ENCODE measurements at places on chromosomes 7 and 10.

DNA sequence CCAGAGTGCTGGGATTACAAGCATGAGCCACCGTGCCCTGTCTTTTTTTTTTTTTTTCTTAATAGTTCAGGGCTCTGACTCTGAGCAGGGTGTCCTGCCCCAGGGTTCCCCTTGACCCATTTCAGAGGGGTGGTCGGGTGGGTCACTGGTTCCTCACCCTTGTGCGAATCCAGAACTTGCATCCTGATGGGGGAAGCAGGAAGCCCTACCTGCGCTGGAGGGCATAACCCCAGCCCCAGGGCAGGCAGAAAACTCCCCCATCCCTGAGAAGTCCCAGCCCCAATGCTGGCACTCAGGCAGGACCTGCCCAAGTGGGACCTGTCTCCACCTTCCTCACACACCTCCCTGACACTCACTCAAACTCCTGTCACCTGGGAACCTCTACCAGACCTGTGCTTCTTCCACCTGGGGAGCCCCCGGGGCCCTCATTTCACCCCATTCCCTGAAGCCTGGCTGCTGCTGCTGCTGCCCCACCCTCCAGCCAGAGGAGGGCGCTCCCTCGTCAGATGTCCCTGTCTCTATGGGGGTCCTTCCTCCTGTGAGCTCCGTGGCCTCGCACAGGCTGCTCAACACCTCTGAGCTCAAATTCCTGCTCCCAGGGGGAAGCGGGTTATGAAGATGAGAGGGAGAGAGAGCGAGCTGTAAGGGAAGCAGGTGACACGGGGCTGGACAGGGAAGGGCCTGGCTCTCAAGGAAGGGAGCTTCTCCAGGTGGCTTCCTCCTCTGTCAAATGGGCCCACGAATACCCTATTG lies 15.1 kb upstream of the ZNF273 start:
- DNase-seq: no peak

DNA sequence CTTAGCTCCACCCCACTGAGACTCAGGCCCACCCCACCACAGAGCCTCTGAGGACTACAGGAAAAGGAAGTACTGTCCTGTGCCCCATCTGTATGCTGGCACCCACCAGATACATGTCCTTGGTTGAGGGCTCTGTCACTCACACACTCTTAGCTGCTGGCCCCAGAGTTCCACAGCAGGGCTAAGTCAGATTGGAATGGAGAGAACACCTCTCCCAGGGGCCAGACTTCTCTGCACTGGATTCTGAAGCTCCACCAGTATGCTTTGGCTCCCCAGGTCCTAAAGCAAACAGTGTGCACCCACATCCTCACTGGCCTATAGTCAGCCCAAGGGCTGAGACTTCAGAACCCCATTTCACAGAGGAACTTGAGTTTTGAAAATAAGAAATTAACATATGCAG lies 103.2 kb upstream of the PPP2R2D start:
- DNase-seq: no peak

GRCh38 chr7:90269163-90269562 lies 24.2 kb downstream of the CFAP69 start:
- no peak for DNase-seq

GRCh38 chr7:134907639-134908038 lies 78.7 kb upstream of the AGBL3 start:
- DNase-seq: peak; percentile 43

DNA sequence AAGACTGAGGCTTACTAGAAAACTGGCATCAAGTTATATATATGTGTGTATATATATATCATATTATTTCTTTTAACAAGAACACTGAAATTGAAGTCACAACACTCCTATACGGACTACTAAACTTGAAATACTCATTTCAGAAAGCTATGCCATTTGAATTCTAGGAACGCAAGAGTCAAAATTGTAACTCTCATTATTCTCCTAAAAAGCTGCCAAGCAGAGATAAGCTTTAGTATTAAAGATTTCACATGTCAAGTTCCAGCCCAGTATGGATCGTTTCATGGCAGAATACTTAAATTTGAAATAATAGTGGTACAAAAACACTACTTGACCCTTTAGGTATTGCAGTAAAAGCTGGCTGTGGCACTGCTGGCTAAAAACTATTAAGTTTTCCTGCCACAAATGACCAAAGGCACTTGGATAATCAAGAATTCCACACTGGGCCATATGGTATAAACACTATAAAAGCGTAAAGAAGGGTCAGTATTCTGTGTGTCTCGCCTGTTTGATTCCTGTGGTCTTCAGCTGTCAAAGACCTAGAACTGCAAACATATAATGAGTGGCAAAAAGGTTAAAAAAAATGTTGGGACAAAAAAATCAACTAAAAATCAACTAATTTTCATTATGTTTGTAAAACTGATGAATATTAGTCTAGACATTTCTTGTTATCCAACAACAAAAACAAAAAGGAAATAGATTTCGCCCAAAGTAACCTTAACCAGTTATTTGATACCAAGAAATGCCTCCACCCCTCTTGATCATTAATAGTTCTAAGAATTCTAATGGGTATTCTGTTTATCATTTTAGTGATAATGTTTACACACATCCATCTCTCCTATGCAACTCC lies 2.4 kb downstream of the CCDC71L start:
- DNase-seq: no peak

DNA sequence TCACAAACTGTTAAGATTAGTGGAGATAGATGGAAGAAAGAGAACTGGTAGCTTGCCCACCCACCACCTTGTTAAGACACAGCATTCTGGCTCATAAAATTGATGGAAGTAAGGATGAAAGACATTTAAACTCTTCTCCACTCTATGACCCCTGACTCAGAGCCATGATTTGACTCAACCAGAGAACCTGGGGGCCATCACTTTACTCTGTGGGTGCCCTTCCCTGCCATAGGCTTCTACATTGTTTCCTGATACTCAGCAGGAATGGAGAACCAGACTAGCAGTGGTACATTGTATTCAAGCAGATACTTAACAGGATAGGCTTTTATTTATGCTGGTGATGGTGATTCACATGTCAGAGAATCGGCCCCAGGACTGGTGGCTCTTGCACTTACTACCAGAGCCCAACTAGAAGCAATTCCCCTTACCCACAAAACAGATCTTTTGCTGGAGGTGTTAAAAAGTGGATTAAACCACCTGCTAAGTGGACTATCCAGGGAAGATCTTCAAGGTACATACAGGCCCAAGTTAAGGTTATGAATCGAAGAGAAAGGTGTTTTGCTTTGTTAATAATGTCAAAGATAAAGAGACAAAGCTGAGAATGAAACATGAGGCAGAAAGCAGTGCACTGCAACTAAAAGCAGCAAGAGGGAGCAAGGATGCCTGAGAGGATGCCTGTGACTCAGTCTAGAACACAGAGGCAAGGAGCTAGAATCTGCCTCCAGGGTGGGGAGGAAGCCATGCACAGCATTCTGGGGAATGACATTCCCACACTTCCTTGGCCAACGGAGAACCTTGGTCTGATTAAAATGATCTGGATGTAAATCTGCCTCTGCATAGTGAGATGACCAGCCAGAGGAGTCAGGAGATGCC lies 36.0 kb upstream of the GLI3 start:
- DNase-seq: peak; percentile 85

DNA sequence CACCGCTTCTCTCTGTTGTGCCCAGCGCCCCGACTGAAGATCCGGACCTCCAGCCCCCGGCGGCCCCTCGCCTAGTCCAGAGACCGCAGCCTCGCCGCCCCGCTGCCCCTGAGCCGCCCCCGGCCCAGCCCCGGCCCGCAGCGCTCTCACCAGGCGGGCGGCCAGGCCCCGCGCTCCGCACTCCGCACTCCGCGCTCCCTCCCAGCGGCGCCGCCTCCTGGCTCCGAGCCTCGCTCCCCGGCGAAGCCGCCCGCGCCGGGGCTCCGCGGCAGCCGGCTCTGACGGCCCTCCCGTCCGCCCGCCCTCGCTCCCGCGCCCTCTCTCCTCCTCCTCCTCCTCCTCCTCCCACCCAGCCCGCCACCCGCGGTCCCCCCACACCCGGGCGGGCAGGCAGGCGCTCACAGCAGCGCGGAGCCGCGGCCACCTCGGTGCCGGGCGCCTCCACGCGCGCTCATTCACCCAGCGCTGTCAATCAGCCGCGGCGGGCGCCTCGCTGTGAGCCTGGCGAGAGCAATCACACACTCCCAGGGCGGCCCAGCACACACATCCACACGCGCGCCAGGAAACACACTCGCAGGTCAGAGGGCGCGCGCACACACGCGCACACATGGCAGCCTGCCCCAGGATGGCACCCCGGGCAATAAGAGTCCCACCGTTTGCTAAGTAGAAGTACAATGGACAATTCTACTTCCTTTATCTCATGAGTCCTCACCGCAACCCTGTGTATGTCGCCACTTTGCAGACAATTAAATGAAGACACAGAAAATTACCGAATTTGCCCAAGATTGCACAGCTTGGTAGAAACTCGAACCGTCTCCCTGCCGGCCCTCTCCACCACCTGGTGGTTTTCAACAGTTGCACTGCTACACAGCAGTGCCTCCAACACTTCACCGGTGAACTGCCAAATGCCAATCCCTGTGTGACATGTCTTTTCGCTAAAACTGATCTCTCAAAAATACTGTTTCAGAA lies at the start of gene PRRT4:
Gene PRRT4 (minus strand): TSS at position 280 of the 969 bp plus-strand sequence.
- peak; percentile 60 for DNase-seq

GRCh38 chr7:149724661-149725425 lies 48.5 kb downstream of the ZNF467 start:
- DNase-seq: no peak

DNA sequence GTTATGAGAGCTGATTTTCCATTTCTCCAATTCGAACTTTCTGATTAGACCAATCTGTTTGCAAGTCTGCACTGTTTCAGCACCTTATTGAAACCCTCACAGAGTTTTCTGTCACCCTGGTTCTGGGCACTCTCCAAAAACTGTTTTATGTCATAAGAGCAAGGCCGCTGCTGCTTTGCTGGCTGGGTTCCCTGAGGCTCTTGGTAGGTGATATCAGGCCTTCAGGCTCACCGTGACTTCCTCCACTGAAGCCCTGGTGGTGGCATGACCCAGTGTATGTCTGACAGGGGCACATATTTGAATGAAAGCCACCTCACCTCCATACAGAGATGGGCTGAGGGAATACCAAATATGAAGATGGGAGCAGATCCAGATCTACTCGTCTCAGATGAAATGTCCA lies 8.3 kb downstream of the RABGEF1 start:
- peak; percentile 58 for DNase-seq

DNA sequence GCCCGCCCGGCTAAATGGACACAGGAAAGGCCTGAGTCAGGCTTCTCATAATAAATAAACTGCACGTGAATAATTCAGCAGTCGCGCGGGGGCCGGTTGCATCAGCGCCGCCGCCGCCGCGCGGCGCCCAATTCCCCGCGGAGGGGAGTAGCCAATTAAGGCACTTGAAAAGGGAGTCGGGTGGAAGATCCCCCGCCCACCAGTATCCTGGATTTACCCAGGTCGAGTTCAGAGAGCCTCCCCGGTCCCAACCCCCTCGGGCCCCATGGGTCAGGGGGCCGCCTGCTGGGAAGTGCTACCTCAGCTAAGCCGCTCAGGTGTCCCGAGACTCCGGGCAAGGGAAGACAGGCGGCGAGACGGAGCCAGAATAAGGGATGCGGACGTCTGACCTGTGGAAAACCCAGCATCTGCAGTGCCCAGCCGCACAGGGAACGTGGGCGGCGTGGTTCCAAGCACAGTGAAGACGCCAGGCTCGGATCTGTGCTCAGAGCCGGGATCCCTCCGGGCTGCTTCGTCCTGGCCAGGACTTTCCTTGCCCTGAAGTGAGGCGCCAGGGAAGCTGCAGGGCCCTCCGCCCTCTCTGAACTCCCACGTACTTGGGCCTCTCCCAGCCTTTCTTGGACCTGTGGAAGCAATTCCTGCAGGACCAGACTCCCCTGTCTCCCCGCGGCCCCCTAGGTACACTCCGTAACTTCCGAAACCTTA lies 7.3 kb upstream of the LBX1 start:
- peak; percentile 73 for DNase-seq

DNA sequence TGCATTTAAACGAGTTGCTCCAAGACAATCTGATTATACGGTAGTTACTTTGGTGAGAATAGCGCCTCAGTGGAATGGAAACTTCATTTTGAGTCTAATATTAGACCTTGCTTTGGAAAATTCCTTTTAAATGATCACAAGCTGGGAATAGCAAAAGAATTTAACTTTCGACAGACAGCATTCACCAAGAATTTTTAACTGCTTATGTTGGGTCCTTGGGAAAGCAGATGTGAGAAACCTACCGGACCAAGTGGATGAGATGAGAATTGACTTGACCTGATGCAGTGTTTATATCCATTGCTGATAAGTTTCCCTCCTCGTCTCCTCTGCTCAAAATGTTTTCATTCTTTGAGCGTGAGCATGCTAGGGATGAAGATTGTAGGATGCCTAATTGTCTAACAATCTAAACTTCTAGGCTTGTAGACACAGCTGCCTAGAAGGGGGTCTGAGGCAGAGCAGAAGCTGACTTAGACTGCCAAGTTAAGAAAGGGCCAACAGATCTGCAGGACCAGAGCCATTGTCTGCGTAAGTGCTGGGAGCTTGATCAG lies 126.9 kb downstream of the CNNM2 start:
- peak; percentile 67 for DNase-seq

DNA sequence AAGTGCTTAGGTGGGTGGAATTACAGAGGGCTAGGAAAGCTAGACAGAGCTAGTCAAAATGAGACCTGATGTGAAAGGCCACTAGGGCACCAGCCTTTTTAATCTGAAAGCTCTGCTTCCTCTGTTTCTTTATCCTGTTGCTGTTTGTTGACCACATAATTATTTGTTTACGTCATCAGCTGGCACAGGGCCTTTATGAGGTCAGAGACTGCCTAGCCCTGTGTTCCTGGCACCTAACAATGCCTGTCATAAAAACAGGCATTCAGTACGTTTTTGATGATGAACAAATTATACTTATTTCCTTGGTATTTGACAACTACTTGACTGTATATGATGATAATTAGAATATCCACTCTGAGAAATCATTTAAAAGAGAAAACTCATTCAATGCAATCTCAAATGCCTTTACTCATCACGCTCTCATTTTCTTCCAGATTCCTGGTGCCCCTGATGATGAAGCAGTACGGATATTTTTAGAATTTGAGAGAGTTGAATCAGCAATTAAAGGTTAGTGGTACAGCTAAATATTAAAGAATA lies 26.0 kb downstream of the RBM17 start:
- DNase-seq: peak; percentile 87

GRCh38 chr7:140304191-140304799 lies 94.0 kb downstream of the SLC37A3 start:
- peak; percentile 46 for DNase-seq

- DNase-seq: peak; percentile 83
Observed at GRCh38 chr10:129096065-129096984, 370.7 kb upstream of the MGMT start.

- no peak for DNase-seq
Observed at GRCh38 chr7:132059141-132059540, 502.7 kb upstream of the PODXL start.

All from GM23248 (cell line).